ENCODE measurements at places on chromosomes 7 and 10.

DNA sequence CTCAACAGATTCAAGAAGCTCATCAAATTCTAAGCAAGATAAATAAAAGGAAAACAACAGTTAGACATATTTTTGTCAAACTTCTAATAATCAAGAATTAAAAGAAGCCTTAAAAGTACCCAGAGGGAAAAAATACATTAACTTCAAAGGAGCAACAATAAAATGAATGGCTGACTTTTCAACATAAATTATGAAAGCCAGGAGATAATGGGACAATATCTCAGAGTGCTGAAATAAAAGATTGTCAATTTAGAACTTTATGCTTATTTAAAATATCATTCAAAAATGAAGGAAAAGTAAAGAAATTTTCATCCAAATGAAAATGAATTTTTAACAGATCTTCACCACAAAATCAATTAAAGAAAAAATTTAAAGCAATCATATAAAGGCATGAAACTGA is 108.5 kb upstream of the IL6 start:
- no peak for DNase-seq

DNA sequence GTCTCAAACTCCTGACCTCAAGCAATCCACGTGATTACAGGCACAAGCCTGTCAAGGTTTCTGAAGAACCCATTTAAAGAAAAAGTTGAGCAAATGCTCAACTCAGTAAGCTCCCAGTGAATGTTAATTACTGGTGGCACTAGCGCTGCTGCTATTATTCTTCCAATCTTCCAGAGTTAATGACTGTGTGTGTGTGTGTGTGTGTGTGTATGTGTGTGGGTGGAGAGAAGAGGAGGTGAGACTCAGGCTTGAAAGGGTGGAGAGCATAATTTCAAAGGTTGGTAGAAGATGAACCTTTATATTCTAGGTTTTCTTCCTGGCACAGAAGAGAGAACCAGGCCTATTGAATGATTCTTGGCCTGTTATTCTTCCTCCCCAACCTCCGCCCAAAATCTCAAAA is 11.6 kb upstream of the NPVF start:
- no peak for DNase-seq

GRCh38 chr10:131125511-131126225 is 185.9 kb downstream of the TCERG1L start:
- peak; percentile 31 for DNase-seq

GRCh38 chr10:21314906-21315644 is 210.4 kb downstream of the SKIDA1 start:
- DNase-seq: no peak

DNA sequence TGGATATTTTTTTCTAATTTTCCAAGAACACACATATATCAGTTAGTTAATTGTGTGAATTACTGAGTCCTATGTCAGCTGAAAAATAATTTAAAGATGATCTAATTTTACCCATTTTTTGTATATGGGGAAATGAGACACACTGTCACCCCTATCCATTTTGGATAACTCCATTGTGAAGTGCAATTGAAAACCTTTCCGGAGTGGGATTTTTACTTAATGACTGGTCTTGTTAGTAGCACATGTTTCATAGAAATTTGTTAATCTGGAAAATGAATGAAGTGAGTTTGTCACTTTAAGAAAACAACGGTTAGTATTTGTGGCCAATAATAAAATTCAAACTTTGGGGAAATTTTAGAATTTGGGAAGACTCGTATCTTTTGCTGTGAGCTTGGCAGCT is 2.0 kb downstream of the GARS1 start:
- no peak for DNase-seq

DNA sequence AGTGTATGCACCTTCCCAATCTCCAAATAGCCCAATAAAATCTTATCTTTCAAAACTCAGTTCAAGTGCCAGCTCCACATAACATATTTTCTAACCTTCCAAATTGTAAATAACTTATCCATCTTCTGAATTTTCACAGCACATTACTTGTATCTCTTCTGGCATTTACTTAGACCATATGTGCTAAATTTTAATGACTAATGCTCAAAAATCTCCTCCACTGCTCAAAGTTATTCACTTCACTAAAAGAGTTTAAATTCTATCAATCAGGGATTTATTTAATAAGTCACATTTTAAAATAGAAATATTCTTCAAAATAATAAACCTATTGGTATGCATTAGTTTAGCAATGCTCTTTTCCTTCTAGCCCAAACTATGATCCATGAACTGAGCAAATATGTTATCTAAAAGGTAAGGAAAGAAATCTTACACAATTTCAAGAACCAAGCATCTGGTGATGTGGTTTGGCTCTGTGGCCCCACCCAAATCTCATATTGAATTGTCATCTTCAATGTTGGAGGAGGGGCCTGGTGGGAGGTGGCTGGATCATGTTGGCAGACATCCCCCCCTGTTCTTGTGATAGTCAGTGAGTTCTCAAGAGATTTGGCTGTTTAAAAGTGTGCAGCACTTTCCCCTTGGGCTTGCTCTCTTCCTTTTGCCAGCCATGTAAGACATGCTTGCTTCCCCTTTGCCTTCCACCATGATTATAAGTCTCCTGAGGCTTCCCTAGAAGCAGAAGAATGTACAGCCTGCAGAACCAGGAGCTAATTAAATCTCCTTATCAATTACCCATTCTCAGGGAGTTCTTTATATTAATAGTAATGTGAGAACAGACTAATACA is 28.1 kb upstream of the GPR22 start:
- no peak for DNase-seq

GRCh38 chr10:74044419-74044818 is 46.5 kb downstream of the VCL start:
- DNase-seq: no peak

DNA sequence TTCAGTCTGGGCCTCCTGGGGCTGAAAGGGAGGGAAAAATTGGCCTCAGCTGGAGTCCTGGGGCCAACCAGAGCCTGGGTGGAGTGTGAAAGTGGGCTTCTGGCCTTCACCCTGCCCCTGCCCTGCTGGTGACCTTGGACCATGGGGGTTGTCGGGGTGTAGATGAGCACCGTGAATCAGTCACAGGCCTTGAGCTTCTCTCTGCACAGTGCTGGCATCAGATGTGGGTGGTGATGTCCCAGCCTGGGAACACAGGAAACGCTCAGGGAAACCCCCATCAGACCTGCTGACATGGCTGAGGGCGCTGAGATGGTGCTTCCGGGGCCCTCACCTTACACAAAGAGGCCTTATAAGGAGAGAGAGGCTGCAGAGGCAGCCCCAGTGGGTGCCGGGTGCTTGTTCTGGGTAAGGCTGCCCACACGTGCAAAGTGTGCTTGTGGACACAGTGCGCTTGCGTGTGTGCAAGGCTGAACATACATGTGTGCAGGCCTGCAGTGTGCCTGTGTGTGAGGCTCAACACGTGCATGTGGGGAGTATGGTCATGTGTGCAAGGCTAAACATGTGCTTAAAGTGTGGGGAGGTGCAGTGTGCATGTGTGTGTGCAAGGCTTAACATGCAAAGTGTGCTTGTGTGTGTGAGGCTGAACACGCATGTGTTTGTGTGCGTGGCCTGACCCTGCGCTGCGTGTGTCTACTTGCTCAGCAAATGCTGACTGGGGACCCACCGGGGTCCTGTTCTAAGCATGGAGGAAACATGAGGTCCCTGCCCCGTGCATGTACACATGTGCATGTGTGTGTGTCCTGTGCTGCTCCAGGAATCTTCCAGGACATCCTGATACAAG is 6.5 kb downstream of the ARPC1B start:
- peak; percentile 93 for DNase-seq

- DNase-seq: no peak
These were observed 53.2 kb upstream of the SMNDC1 start for GRCh38 chr10:110357871-110358270.

- DNase-seq: no peak
These were observed 230.0 kb downstream of the PHF14 start for GRCh38 chr7:11203683-11204082.

DNA sequence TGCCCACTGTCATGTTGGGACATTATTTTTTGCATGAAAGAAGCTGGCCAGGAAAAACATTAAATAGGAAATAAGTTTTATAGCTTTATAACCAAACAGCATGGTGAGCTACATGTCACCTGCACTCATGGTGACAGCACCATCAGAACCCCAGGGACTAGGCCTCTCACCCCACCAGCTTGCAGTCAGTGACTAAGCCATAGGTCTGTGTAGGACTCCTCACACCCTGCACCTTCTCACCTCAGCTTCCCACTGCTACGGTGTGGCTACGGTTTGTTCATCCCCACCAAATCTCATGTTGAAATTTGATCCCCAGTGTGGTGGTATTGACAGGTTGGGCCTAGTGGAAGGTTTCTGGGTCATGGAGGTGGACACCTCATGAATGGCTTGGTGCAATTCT is 161.3 kb upstream of the VIPR2 start:
- DNase-seq: no peak

DNA sequence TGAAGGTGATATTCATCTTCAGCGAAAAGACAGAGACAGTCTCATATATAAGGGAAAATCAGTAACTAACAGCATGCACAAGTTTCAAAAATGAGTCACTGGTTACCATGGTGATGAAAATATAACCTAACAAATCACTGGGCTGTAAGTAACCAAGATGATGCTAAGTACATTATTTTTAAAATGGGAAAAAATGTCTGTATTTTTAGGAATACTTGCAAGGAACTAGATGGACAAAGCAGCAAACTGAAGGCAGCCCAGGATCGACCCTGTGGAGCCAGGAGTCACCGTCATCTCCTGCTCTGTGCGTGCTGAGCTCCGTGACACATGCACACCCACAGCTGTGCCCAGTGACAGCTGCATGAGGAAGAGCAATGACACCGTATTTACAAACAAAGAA is 137.3 kb downstream of the ELMO1 start:
- no peak for DNase-seq

DNA sequence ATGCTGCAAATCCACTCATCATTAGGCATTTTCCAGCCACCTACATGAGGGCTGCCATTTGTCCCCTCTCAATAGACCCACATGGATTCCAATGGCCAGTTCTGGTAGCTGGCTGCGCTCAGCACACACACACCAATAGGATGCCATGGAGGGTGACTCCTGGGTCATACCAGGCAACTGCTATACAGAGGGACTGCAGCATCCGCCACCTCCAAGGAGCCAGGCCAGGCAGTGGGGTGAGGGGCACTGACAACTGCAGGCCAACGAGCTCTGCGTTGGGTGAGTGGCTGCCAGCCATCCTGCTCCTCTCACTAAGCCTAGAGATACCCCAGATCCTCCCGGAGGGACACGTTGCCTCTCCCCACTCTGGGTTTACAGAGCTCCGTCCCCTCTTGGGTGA is 118.8 kb upstream of the NANOS1 start:
- no peak for DNase-seq

GRCh38 chr10:86666538-86666937 is 1.8 kb upstream of the LDB3 start:
- DNase-seq: no peak

GRCh38 chr10:79440281-79440680 is 5.1 kb downstream of the ZCCHC24 start:
- DNase-seq: no peak

DNA sequence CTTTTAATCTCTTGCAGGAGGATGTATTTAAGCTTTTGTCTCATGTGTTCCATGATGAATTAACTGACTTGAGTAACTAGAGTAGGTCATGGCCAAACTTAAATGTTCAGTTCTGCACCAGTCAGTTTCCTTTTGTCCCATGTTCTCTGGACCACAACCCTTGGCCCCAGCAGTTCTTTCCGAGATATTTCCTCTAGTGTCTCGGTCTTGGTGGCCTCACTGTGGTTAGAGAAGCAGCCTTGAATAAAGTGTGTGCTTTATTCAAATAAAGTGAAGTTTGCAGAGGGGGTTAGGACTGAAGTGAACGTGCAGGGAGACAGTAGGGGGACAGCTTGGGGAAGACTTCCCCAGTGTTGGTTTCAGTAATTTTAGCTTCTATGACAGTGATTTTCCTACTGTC is 9.3 kb downstream of the ZNF212 start:
- no peak for DNase-seq

DNA sequence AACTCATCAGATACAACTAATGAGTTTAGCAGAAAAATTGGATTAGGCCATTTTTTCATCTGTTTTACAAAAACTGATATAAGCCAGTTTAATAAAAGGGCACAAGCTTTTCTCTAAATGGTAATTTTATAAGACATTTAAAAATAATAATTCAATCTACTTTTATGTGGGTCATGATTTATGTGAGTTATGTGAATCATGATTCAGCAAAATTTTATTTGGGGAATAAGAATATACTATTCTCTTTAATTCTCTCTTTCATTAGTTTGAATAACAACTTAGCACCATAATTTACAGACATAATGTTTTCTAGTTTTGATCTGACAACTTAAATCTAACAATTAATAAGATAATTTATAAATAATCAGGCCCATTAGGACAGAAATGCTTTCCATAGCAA is 63.8 kb upstream of the TEX47 start:
- DNase-seq: no peak

DNA sequence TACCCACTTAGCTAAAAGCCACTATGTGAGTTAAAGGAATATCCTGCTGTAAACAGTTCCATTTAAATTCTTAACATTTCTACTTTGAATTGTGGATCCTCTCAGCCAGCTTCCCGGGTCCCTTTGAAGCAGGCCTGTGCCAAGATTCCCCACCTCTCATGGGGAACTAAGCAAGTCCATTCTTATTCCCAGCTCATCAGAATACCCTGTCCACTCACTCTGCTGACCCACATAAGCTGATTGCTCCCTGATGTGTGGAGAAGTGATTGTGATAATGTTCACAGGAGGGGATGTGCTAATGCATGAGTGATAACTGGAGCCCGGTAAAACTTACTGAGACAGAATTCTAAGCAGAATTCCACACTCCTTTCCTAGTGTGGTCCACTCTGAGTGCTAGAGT is 709.7 kb downstream of the CNTNAP2 start:
- DNase-seq: no peak

DNA sequence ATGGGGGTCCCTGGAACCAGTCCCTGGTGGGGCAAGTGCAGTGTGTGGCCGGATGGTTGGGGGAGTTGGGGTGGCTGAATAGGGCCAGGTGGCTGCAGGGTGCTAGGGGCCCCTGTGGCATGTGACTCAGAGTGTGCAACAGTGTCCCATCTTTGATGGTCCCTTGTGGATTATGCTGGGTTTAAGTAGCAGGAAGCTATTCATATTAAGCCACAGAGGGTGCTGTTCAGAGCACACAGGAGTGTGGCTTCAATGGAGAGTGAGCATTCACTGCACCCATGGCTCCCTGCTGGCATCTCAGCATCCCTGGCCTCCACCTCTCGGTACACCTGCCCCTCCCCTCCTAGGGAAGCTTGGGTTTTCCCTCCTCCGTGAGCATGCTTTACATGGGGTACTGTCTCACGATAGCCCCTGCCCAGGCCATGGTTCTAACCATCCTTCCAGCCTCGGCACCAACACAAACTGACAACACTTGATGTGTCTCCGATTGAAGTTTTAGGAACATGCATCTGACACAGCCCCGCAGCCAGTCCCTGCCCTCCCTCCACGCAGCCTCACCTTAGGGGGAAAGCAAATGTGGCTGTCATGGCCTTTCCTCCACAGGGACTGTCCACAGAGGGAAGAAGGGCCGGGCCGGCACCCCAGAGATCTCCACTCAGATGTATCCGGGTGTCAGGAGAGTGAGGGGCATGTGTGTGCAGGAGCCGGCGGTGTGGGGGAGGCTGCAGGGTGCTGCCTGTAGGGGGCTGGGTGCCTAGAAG is 30.4 kb upstream of the PPIF start:
- no peak for DNase-seq

Data from CD8-positive, alpha-beta memory T cell (primary cell).